ENCODE measurements at places on chromosomes 3 and 15.

- no peak overlapping the region for H3K27ac ChIP-seq
- H3K4me1 ChIP-seq, result peaks cover 10% of the 10 kb centered on the region
- H3K27me3 ChIP-seq, result no peaks in the 10 kb centered on the region
Measured at GRCh38 chr3:177105623-177106022, 91.7 kb downstream of the TBL1XR1 start.

DNA sequence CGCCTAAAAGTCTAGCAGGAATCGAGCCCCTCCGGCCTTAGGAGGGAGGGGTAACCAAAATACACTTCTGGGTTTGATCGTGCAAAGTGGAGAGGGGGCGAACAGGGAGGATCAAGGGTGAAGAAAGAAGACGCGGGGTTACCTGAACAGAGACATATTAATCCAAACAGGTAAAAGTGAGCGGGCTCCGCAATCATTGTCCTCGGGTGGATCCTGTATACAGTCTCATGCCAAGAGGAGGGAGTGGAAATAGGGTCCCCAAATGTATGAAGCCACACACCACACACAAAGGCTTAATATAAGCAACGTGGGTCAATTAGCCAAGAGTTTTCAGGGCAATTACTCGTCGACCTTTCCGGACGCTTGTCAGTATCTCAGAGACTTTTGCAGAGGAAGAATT lies 749.5 kb downstream of the ROBO1 start:
- no peak for DNase-seq
- no peak overlapping the region for H3K4me3 ChIP-seq
- H3K36me3 ChIP-seq, result no peaks in the 10 kb centered on the region

DNA sequence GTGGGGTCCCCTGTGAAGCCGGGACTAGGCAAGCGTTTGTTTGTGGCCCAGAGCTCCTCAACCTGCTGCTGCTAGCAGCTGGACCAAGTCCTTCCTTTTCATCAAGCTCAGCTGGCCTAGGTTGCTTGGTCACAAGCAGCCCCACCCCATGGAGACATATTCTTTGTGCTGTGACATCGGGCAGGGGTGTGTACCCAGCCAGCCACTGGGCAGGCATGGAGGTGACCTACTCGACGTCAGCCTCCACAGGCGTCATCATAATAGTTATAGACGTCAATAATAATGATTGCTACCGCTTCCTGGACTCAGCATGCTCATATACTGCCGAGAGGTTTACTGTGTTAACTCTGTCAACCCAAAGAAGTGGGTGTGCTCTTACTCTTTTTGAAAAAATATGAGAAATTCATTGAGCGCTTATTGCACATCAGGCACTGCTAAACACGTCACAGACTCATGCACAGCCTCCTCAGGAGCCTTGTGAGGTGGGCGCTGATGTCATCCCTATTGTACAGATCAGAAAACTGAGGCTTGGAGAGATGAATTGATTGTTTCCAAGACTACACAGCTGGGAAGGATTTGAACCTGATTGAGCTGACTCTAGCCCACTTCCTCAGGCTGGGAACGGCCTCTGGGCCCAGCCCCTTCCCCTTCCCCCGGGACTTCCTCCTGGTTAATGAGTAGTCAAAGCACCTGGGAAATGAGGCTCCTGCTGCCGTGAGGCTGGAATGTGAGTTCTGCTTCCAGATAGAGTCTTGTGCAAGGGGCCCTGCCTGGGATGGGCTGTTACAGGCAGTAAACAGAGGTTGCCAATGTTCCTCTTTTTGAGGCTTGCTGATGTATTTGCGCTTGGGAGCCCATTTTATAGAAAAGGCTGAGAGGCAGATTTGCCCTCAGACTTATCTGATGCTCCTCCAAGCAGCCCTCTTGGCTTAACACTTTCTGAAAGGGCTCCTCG lies 16.2 kb downstream of the SLC6A6 start:
- H3K27ac ChIP-seq, result no peak overlapping the region
- H3K27me3 ChIP-seq, result no peaks in the 10 kb centered on the region
- no peak overlapping the region for H3K4me3 ChIP-seq
- DNase-seq, result no peak

- no peak overlapping the region for H3K4me3 ChIP-seq
- no peak for DNase-seq
- H3K27me3 ChIP-seq, result no peaks in the 10 kb centered on the region
- no peak overlapping the region for H3K27ac ChIP-seq
Measured at GRCh38 chr3:146454796-146455195, 14.6 kb downstream of the PLSCR2 start.

GRCh38 chr3:97957617-97958311 lies 14.5 kb downstream of the RIOX2 start:
- no peaks in the 10 kb centered on the region for H3K27me3 ChIP-seq
- no peak overlapping the region for H3K4me3 ChIP-seq

- DNase-seq, result no peak
- no peaks in the 10 kb centered on the region for H3K36me3 ChIP-seq
- no peak overlapping the region for H3K27ac ChIP-seq
- H3K4me1 ChIP-seq, result no peaks in the 10 kb centered on the region
- no peaks in the 10 kb centered on the region for H3K27me3 ChIP-seq
Measured at GRCh38 chr3:160720123-160720746, 35.8 kb upstream of the PPM1L start.

- H3K36me3 ChIP-seq, result no peaks in the 10 kb centered on the region
- DNase-seq, result no peak
- H3K4me3 ChIP-seq, result no peak overlapping the region
- peaks cover 14% of the 10 kb centered on the region for H3K4me1 ChIP-seq
Measured at GRCh38 chr3:42159147-42159546, 68.0 kb downstream of the TRAK1 start.

DNA sequence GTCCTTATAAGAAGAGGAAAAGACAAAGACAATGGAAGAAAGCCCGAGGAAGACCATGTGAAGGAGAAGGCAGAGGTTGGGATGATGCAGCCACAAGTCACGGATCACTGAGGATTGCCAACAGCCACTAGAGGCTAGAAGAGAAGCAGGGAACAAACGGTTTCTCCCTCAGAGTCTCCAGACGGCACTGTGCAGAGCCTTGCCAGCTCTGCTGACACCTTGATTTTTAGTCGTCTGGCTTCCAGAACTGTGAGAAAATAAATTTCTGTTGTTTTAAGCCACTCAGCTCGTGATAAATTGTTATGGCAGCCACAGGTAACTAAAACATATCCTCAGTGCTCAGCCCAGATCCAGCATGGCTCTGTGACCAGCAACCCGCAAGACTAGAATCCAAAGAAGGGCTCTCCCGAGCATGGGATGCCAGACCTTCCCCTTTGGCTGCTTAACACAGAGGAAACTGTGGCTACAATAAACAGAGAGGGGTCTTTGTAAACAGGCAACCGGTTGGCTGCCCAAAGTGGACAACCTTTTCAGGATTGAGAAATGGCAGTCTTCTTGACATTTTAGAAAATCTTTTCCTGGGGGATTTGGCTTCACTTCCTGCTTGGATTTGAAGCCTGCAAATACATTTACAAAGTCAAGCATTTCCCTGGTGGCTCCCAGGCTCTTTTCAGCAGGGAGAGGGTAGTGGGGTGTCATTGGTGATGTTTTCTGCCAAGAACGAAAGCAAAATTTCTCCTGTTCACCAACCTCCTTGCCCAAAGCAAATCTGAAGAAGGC lies 88.7 kb upstream of the ADPGK start:
- no peak overlapping the region for H3K4me3 ChIP-seq
- no peaks in the 10 kb centered on the region for H3K36me3 ChIP-seq
- H3K4me1 ChIP-seq, result no peaks in the 10 kb centered on the region
- peaks cover 7% of the 10 kb centered on the region for H3K27me3 ChIP-seq

- no peak overlapping the region for H3K4me3 ChIP-seq
- H3K27ac ChIP-seq, result no peak overlapping the region
- no peaks in the 10 kb centered on the region for H3K27me3 ChIP-seq
- H3K4me1 ChIP-seq, result no peaks in the 10 kb centered on the region
- H3K36me3 ChIP-seq, result no peaks in the 10 kb centered on the region
Measured at GRCh38 chr3:187836823-187837770, 91.8 kb upstream of the BCL6 start.

- H3K27ac ChIP-seq, result no peak overlapping the region
- H3K27me3 ChIP-seq, result no peaks in the 10 kb centered on the region
- no peaks in the 10 kb centered on the region for H3K4me1 ChIP-seq
- no peaks in the 10 kb centered on the region for H3K36me3 ChIP-seq
- no peak for DNase-seq
Measured at GRCh38 chr3:192685801-192686200, 41.5 kb downstream of the FGF12 start.

GRCh38 chr3:38152609-38153008 lies 12.7 kb upstream of the OXSR1 start:
- no peak overlapping the region for H3K27ac ChIP-seq
- no peaks in the 10 kb centered on the region for H3K27me3 ChIP-seq
- H3K4me1 ChIP-seq, result peaks cover 19% of the 10 kb centered on the region
- no peak for DNase-seq
- no peak overlapping the region for H3K4me3 ChIP-seq
- no peaks in the 10 kb centered on the region for H3K36me3 ChIP-seq

DNA sequence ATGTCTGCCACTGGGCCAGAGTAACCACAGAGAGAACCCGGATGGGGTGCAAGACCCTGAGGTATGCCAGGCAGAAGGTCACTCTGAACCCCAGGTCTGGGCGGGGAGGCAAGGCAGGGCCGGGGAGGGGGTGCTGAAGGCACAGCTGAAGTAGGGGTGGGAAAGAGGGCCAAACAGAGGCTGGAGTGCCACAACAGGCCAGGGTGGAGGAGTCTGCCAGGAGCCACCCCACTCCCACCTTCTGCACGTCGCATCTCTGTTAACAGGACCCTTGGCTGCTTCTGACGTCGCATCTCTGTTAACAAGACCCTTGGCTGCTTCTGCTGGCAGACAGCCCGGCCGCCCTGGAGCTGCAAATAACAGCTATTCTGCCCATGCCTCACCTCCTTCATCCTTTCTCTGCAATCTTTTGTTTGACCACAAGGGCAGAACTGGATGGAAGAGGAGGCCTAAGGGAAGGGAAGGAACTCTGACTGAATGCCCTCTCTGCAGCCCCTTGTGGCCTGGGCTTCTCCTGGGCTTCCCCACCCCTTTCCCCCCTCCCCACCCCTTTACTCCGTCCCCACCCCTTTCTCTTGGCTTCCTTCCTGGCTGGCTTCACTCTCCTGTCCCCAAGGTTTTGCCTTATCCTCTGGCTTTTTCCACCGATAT lies 20.6 kb upstream of the FBLN2 start:
- H3K4me1 ChIP-seq, result no peaks in the 10 kb centered on the region
- H3K27ac ChIP-seq, result no peak overlapping the region
- DNase-seq, result no peak
- H3K36me3 ChIP-seq, result no peaks in the 10 kb centered on the region

GRCh38 chr3:16059711-16060357 lies 114.6 kb upstream of the GALNT15 start:
- no peaks in the 10 kb centered on the region for H3K36me3 ChIP-seq
- no peak for DNase-seq
- no peak overlapping the region for H3K27ac ChIP-seq

DNA sequence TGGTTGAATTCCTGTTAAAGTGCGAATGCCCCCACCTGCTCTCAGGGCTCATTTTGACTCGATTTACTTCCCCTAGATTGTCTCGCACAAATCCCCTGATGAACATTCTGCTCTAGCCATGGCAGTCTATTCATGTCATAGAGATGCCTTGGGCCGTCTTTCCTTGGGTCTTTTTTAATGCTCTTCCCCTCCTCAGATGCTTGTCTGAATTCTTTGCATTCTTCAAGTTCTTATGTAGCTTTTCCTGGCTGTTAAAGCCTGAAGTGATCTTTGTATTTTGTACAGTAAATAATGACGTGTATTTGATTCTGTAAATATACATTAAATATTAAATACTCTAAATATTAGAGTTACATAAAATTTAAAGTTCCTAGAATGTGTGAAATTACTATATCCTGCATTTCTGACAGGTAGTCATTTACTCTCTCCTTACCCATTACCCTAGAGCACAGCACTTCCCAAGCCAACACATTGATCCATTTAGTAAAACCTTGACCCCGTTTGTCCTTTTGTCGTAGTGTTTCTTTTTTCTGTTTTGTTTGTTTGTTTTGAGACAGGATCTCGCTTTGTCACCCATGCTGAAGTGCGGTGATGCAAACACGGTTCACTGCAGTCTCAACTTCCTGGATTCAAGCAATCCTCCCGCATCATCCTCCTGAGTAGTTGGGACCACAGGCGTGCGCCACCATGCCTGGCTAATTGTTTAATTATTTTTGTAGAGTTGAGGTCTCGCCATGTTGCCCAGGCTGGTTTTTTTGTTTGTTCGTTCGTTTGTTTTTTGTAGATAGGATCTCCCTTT lies 47.9 kb downstream of the YEATS2 start:
- peaks cover 27% of the 10 kb centered on the region for H3K36me3 ChIP-seq
- no peak overlapping the region for H3K4me3 ChIP-seq
- H3K27me3 ChIP-seq, result no peaks in the 10 kb centered on the region
- no peaks in the 10 kb centered on the region for H3K4me1 ChIP-seq

GRCh38 chr3:31077021-31077601 lies 182.7 kb upstream of the GADL1 start:
- H3K4me1 ChIP-seq, result peaks cover 2% of the 10 kb centered on the region
- no peaks in the 10 kb centered on the region for H3K27me3 ChIP-seq
- no peaks in the 10 kb centered on the region for H3K36me3 ChIP-seq
- H3K4me3 ChIP-seq, result no peak overlapping the region

- H3K27me3 ChIP-seq, result no peaks in the 10 kb centered on the region
- H3K27ac ChIP-seq, result no peak overlapping the region
- DNase-seq, result no peak
- no peak overlapping the region for H3K4me3 ChIP-seq
- no peaks in the 10 kb centered on the region for H3K36me3 ChIP-seq
Measured at GRCh38 chr15:27928386-27928785, 170.7 kb downstream of the OCA2 start.

GRCh38 chr3:37130448-37130847 lies 43.9 kb downstream of the LRRFIP2 start:
- H3K27me3 ChIP-seq, result no peaks in the 10 kb centered on the region
- DNase-seq, result no peak
- no peak overlapping the region for H3K4me3 ChIP-seq
- H3K27ac ChIP-seq, result no peak overlapping the region
- H3K36me3 ChIP-seq, result no peaks in the 10 kb centered on the region

DNA sequence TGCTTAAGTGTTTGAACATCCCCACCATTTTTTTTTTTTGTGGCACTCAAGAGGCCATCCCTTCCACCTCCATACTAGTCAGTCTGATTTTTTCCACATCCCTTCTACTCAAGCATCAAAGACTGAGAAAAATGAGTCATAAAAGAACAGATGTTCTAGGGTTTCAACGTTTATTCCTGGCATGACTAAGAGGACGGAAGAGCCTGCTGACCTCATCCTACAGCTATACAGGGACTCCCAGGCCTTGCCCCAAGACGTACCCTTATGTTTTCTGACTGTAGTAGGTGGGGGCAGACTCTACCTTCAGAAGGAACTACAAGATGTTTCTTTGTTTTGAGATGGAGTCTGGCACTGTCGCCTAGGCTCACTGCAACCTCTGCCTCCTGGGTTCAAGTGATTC lies 3.3 kb upstream of the ITPKA start:
- H3K27ac ChIP-seq, result no peak overlapping the region
- peaks cover 19% of the 10 kb centered on the region for H3K27me3 ChIP-seq
- H3K36me3 ChIP-seq, result no peaks in the 10 kb centered on the region
- DNase-seq, result no peak
- peaks cover 31% of the 10 kb centered on the region for H3K4me1 ChIP-seq
